ENCODE measurements at places on chromosomes 6 and 20.

DNA sequence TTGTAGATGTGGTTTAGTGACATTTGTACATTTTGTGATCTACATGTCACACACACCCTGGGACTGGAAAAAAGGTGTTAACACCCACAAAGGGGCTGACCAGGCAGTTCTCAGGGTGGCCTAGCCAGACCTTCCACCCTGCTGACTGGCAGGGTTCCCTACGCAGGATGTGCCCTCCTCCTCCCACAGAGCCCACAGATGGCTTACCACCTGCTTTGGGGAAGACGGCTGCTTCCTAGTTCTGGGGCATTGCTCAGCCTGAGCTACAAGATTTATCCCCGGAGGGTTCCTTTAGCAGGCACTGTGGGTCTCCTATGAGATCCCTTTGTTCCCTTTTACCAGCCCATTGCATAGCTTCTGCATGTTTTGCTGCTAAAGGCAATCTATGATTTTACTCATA, 35.1 kb downstream of the SNAP25 start:
- no peak for DNase-seq

- DNase-seq = no peak
These were observed 1643.3 kb downstream of the GRIK2 start for GRCh38 chr6:103036846-103037245.

DNA sequence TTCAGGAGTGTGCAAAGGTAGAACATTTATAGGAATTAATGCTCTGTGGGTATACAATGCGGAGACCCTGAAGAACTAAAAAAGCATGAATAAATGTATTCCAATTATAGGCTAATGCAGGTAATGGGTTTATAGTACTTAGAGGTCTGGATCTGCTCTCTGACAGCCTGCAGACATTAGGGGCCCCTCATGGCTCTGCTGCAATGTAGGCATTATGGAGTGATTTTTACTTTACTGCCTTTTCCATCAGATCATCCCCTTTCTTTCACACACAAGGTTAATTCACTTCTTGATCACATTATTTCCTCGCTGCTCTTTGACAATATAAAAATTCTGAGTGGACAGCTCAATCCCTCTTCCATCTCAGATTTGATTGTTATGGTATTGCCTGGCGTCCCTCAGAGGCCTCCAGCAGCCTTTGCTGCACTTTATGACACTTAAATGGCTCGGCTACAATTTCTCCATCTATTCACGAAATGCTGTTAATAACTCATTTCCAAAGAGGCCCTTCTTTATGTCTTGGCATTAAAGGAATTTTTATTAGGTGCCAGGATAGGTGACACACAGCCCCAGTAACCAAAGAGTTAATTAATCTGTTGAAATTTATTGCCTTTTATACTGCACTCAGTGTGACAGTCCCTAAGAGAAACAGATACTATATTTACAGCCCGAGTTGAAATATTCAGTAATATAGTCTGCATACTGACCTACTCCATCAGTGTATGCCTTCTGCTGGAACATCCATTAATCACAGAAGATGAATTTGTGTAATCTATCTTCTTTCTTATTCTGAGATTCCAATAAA, 33.4 kb upstream of the SLC35B3 start:
- DNase-seq = no peak

DNA sequence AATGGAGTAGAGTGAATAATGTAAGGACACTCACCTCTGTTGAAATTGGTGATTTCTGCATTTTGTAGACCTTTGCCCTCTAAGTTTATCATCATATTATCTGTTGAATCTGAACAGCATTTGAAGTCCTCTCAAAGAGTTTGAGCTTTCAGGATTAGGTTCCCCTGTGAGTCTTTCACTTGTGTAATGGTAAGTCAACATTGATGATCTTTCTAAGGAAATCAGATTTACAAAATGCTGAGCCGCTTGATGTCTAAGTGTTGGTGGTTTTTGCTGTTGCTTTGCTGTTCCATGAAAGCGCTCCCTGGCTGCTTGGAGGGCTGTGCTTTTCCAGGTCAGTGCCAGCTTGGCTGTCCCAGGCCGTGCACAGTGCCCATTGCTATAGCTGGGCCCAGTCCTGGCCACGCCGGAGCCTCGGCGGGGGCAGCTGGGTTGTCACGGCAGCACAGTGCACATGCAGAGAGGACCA, 33.8 kb upstream of the KIF25 start:
- DNase-seq = no peak

DNA sequence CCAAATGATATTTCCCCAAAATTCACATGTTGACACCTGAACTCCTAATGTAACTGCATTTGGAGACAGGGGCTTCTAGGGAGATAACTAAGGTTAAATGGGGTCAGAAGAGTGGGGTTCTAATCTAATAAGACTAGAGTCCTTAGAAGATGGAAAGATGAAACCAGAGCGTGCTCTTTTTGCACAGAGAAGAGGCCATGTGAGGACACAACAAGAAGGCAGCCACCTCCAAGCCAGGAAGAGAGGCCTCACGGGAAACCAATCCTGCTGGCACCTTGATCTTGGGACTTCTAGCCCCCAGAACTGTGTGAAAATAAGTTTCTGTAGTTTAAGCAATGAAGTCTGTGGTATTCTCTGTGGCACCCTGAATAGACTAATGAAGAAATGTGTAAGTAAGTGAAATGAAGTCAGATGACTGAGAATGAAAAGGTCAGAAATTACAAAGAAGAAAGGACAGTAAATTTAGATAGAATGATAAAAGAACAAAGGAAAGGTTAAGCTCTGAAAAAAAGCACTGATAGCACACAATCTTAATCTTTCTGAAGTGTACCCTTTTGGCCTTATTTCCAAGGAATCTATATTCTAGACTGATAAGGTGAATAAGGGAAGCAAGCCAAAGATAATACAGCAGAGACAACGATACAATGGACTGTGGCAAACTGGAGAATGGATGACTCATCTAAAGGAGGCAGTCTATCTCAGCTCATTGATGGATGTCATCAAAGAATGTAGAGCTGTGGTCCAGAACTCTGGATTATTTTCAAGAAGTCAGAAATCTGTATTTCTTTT, 110.4 kb downstream of the MYB start:
- no peak for DNase-seq

- no peak for DNase-seq
These were observed 14.9 kb upstream of the SLC22A23 start for GRCh38 chr6:3471711-3472110.

DNA sequence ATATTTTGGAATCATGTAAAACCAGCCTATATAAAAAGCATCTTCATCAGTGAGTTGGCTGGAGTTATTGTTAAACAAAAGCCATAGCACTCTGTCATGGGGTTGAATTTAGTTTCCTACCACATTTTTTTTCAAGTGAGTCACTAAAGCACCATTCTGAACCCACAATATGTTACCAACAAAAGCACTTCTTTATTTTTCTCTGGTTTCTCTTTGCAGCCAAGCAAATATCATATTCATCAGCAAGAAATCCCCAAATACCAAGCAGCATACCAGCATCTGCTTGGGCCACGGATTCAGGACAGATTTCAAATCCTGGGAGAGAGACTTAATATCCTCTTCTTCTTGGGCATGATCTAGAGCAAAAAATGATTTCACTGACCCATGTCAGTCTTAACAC, 441.4 kb downstream of the BCKDHB start:
- DNase-seq = no peak

GRCh38 chr6:132322398-132322797, 78.9 kb downstream of the MOXD1 start:
- DNase-seq = no peak

DNA sequence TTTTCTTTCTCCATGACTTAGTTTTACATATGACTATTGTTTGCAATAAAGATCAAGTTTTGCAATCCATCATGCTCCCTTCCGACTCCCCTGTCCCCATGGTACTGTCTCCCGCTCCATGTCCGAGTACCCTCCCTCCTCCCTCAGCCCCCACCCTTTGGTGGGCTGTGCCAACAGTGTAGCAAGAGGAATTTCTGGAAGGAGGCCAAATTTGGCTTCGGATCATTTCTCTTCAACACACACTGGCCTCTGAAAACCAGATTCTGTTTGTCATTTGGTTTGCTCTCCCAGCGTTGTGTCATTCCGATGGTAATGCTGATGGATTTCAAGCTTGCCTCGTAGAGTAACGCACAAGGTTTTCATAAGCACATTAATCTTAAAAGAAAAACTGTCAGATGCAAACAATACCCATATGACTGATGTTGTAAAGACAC, 22.9 kb upstream of the PAX1 start:
- no peak for DNase-seq

DNA sequence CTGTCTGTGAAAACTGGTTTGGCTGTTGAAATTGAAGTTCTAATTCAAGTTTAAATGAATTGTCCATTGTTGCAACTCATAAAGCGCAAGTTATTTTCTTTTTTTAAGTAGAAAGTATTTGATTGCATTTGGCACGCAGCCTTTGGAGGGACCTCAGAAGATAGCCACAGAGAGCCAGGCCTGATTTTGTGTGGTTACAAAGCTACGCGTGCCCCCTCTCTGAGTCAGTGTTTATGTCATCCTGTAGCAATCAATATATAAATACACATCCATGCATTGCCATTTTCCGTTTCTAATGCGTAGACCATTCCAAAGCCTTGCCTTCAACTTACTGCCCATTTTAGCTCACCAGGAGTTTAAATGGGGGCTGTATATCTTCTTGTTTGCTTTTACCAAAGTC, 173.2 kb downstream of the TMEM242 start:
- no peak for DNase-seq

- no peak for DNase-seq
These were observed 5.7 kb downstream of the ETV7 start for GRCh38 chr6:36381502-36382389.

DNA sequence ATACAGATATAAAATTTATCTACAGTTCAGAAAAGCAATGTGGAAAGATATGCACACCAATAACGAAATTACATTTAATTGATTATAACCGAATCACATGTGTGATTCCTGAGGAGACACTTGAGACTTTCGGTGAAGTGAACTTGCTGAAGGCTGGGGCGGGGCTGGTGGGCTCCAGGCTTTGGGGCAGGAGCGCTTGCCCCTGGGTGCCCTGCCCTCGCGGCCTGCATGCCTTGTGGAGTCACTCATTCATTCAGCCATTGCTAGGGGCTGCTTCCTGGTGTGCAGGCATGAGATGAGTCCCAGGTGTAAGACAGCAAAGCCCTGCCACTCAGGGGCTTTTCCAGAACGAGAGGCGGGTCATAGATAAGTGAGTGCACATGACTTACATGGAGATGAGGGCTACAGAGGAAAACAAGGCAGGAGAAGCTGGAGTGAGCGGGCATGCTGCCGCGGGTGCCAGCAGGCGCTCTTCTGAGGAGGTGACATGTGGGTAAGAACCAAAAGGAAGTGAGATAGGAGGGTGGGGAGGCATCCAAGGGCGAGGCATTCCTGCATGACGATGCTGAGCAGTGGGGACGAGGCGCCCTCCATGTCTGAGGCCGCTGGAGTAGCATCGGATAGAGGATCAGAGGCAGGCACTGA, 88.7 kb downstream of the BMP7 start:
- DNase-seq = no peak

DNA sequence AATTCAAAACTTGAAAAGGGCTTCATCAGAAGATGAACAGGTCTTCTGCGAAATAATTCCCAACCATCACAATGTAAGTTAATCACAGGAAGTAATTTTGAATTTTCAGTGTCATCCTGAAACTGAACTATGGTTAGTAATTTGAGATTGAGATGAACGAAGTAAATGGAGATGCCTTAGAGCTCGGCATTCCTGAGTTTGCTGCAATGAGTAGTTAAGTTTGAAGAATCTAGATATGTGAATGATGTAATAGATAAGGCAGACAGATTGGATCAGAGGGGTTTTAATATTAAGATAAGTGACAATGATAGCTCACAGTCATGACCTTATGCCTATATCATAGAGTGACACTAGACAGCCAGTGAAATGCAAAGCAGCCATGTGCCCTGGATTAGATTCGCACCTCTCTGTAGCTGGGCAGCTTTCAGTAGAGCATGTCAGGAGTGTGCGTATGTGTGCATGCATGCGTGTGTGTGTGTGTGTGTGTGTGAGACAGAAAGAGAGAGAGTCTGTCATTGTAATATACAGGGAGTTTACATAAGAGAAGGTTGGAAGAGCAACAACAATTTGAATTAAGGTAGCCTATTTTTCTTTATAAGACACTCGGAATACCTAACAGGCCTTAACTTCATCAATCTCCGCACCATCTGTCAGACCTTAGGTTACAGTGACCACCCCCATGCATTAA, 233.0 kb downstream of the GMPR start:
- DNase-seq = no peak

DNA sequence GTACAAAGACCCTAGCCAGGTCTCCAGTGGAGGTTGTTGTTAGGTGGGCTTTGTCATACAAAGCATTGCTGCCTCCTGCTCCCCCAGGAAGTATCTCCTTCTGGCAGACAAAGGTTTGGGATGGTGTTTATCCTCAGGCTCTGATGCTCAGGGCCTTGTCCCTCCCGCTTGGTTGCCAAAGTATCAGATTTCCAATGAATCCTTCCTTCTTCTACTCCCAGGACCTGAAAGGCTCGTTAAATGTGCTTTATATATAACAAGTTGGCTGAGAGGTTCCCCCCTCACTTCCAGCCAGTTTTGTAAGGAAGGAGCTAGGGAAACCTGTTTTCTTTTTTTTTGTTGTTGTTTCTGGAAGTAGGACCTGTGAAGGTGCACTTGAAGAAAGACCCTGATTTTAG, 14.4 kb downstream of the PTK7 start:
- DNase-seq = no peak

- no peak for DNase-seq
These were observed 30.3 kb downstream of the RIPOR2 start for GRCh38 chr6:24905483-24905882.

All from stimulated activated CD4-positive, alpha-beta T cell treated with anti-CD3 and anti-CD28 coated beads, Interleukin-1b, Interleukin-23, amount 100 ng/mL, for 48 hours (primary cell).